ENCODE measurements at places on chromosomes 1 and 21.

DNA sequence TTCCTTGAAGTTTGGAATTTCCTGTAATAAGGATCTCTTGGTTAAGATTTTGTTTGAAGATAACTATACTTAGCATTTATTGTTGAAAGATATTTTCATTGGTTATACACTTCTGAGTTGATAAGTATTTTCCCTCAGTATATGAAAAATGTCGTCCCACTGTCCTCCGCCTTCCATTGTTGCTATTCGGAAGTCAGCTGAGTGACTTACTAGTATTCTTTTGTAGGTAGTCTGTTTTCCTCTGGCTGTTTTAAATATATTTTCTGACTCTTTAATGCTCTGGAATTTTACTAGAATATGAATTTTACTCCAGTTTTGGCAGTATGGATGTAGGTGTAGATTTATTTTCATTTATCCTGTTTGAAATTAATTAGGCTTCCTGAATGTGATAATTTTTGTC, 498.7 kb upstream of the NFIA start:
- DNase-seq = no peak

- no peak for DNase-seq
Measured at GRCh38 chr21:15279482-15279881, 214.7 kb upstream of the NRIP1 start.

DNA sequence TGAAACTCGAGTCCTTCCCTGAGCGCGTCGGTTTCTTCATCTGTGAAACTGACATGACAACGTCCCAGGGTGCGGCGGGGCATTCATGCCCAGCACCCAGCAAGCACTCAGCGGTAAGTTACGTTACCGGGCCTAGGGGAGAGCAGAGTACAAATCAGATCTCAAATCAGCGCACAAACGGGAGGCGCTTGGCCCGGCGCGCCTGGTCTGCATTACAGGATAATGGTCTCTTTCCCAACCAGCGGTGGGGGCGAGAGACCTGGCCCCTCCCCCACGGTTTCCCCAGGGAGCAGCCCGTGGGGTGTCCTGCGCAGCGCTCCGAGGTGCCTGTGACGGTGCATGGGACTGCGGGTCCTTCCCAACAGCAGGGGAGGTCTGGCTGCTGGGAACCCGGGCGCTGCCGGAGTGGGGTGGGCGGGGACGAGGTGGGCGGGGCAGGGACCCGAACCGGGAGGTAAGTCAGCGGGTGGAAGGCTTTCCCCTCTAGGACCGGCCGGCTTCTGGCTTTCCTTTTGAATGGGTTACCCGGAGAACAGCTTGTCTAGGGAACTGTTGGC, 1.0 kb downstream of the TMEM51 start:
- peak; percentile 91 for DNase-seq

- no peak for DNase-seq
Measured at GRCh38 chr21:38806942-38807284, 1.2 kb downstream of the ETS2 start.

GRCh38 chr1:84298684-84299535, 2.6 kb upstream of the SAMD13 start:
- no peak for DNase-seq

- no peak for DNase-seq
Measured at GRCh38 chr1:209355415-209355814, 228.1 kb upstream of the CAMK1G start.

DNA sequence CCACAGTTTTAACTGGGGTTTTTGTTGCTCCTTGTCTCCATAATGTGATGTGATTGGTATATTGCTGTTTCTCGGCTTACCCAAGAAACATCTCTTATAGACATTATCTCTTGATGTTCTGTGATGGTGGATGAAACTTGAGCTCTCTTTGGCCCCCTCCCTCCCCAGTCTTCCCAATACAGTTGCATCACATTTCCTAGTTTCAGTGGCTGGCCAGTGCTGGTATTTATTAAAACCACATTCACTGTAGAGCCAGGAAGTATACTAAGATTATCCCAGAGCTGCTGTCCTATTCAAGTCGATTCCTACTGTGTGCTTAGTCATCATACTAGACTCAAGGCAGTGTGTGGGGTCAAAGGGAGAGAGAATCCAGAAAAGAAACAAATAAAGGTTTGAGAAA, 244.4 kb downstream of the KAZN start:
- no peak for DNase-seq

Measured in mesenteric fat pad (tissue), 1 donor.